ENCODE measurements at places on chromosomes 11 and 22.

DNA sequence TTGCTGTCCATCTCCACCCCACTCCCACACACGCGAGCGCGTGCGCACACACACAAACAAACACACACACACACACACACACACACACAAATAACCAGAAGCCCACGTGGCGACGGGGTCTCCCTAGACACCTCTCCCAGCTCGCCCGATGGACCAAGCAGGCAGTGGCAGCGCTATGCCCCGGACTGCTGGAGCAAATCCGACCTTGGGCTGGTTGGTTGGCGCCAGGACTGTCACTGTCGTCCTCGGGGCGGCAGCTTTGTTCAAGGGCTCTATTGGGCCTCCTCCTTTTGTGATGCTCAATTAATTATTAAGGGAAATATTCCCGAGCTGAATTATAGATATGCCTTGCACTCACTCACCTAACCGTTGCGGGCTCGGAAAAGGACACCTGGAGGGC, 1.7 kb upstream of the KCNA4 start:
- H3K36me3 ChIP-seq: no peaks in the 10 kb centered on the region
- DNase-seq: no peak
- no peak overlapping the region for H3K4me3 ChIP-seq
- H3K4me1 ChIP-seq: no peaks in the 10 kb centered on the region

DNA sequence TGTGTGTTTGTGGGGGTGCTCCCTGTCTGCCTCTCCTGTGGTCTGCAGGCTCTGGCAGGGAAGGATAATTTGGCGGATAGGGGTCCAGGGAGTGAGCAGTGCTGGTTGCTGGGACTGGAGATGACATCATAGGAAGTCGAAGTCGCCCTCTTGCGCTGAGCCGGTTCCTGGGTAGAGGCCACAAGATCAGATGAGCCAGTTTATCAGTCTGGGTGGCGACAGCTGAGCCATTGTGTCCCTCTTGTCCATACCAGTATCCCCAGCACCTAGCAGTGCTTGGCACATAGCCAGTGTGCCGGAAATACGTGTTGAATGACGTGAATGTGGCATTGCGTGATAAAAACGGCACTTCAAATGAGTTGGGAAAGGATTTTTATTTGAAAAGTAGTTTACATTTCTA, 9.8 kb downstream of the APOL5 start:
- peaks cover 8% of the 10 kb centered on the region for H3K27me3 ChIP-seq
- peaks cover 6% of the 10 kb centered on the region for H3K4me1 ChIP-seq
- H3K27ac ChIP-seq: no peak overlapping the region
- DNase-seq: no peak
- H3K4me3 ChIP-seq: no peak overlapping the region

- H3K27ac ChIP-seq: peak overlapping the region; percentile 83
- H3K36me3 ChIP-seq: peaks cover 54% of the 10 kb centered on the region
- peaks cover 23% of the 10 kb centered on the region for H3K27me3 ChIP-seq
Measured at GRCh38 chr22:36358533-36359469, 29.0 kb downstream of the MYH9 start.

DNA sequence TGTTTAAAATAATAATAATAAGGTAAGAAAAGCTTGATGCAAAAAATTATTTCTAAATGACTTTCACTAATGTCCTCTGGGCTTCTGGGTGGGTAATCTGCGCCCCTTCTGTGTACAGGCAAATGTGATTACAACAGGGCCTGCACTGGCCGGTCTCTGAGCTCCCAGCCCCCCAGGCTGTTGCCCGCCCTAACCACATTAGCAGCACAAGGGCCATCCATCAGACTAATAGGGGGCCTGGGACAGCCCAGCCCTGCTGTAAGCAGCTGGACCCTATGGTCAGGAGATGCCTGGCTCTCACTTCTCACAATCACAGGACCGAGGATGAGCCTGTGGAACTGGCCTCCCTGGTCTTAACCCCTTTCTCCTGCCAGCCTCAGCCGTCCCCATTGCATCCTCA, 388.4 kb downstream of the BUD13 start:
- H3K27me3 ChIP-seq: peaks cover 1% of the 10 kb centered on the region
- no peak overlapping the region for H3K27ac ChIP-seq
- DNase-seq: no peak
- H3K4me3 ChIP-seq: no peak overlapping the region

- no peaks in the 10 kb centered on the region for H3K36me3 ChIP-seq
- H3K4me3 ChIP-seq: no peak overlapping the region
- H3K27ac ChIP-seq: no peak overlapping the region
- no peak for DNase-seq
- peaks cover 36% of the 10 kb centered on the region for H3K27me3 ChIP-seq
- peaks cover 15% of the 10 kb centered on the region for H3K4me1 ChIP-seq
Measured at GRCh38 chr22:36561291-36561811, 32.4 kb upstream of the EIF3D start.

- peaks cover 1% of the 10 kb centered on the region for H3K27me3 ChIP-seq
- H3K36me3 ChIP-seq: peaks cover 24% of the 10 kb centered on the region
Measured at GRCh38 chr11:35802221-35802620, 139.6 kb downstream of the TRIM44 start.

- DNase-seq: no peak
- no peak overlapping the region for H3K4me3 ChIP-seq
- H3K36me3 ChIP-seq: peaks cover 13% of the 10 kb centered on the region
- H3K27me3 ChIP-seq: no peaks in the 10 kb centered on the region
Measured at GRCh38 chr22:46806794-46807193, 44.3 kb downstream of the TBC1D22A start.

GRCh38 chr22:37228106-37229011, 15.7 kb downstream of the RAC2 start:
- H3K4me1 ChIP-seq: peaks cover 37% of the 10 kb centered on the region
- H3K4me3 ChIP-seq: peak overlapping the region; percentile 16
- DNase-seq: no peak
- no peaks in the 10 kb centered on the region for H3K36me3 ChIP-seq
- no peaks in the 10 kb centered on the region for H3K27me3 ChIP-seq

DNA sequence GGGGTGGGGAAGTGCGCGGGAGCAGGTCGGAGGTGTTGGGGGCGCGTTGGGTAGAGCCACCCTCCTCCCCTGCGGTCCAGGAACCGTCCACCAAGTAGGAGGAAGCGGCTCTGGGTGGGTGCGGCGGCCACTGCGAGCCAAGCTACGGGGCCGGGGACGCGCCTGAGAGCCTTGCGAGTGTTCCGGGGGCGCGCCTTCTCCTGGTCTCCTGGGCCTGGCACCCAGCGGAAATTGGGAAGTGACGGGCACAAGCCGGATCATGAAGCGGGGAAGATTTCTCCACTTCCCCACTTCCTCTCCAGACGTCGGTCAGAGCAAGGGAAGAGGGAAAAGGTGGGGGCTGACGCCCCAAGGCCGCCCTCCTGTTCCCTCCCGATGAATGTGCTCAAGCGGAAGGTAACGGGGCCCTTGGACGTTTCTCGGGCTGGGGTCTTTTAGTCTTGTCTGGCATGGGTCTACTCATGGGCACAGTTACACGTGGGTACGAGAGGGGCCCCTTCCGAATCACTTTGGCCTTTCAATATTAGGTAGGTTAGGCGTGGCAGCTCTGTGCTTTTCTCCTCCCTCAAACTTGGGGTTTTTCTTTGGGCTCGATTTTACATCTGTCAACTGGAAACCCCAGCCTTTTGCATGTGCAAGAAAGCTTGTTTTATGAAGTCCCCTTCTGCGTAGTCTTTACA, 865 bp downstream of the RBM14 start:
- peak overlapping the region; percentile 97 for H3K27ac ChIP-seq
- peaks cover 52% of the 10 kb centered on the region for H3K4me1 ChIP-seq
- H3K36me3 ChIP-seq: peaks cover 27% of the 10 kb centered on the region
- peak overlapping the region; percentile 95 for H3K4me3 ChIP-seq

DNA sequence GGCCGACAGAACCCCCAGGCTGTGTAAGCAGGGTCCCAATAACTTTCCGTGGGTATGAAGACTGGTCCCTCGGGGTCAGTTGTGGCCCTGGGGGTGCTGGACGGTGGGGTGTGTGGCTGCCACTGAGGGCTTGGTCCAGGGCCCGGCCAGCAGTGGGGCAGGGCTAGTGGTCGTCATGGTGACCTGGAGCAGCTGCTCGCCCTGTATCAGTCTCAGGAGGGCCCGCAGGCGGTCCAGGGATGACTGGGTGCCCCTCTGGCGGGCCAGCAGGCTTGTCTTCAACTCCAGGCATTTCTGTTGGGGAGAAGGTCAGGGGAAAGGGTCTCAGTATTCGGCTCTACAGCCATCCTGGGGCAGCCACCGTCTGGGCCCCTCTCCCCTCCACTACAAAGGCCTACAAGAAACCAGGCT, 126.8 kb downstream of the PHF21B start:
- H3K36me3 ChIP-seq: no peaks in the 10 kb centered on the region
- no peak for DNase-seq
- no peak overlapping the region for H3K27ac ChIP-seq
- no peaks in the 10 kb centered on the region for H3K4me1 ChIP-seq

- no peaks in the 10 kb centered on the region for H3K4me1 ChIP-seq
- H3K27me3 ChIP-seq: peaks cover 2% of the 10 kb centered on the region
- DNase-seq: no peak
- no peak overlapping the region for H3K27ac ChIP-seq
- peaks cover 11% of the 10 kb centered on the region for H3K36me3 ChIP-seq
- H3K4me3 ChIP-seq: no peak overlapping the region
Measured at GRCh38 chr11:47136327-47136726, 40.4 kb downstream of the ARFGAP2 start.

- no peak for DNase-seq
- no peaks in the 10 kb centered on the region for H3K27me3 ChIP-seq
- peaks cover 1% of the 10 kb centered on the region for H3K4me1 ChIP-seq
- no peak overlapping the region for H3K27ac ChIP-seq
- H3K4me3 ChIP-seq: no peak overlapping the region
- peaks cover 18% of the 10 kb centered on the region for H3K36me3 ChIP-seq
Measured at GRCh38 chr11:78759071-78759470, 184.4 kb upstream of the NARS2 start.

DNA sequence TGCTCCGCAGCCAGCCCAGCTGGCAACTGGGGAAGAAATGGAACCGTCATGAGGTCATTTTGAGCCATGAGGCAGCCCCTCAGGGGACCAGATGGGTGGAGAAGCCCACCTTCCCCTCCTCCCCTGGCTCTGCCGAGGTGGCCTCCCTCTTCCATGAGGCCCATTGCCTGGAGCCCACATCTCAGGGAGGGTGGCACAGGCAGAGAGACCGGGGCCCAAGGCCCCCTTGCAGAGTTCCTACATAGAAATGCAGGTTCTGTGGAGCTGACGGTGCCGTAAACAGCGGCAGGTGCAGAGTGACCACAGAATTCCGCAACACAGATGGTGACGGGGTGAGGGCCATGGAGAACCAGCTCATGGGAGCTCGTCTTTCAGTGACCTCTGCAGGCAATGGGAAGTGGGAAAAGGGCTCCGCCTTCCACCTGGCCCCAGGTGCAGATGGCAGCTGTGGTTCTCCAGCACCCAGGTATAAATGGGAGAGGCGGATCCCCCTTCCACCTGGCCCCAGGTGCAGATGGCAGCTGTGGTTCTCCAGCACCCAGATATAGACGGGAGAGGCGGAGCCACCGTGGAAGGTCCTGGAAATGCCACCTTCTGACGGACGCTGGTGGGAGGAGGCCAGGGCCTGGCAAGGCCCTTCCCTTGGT, 765.4 kb downstream of the BRD1 start:
- H3K27ac ChIP-seq: no peak overlapping the region
- no peak overlapping the region for H3K4me3 ChIP-seq
- H3K27me3 ChIP-seq: no peaks in the 10 kb centered on the region
- no peaks in the 10 kb centered on the region for H3K4me1 ChIP-seq
- DNase-seq: no peak
- H3K36me3 ChIP-seq: peaks cover 6% of the 10 kb centered on the region

DNA sequence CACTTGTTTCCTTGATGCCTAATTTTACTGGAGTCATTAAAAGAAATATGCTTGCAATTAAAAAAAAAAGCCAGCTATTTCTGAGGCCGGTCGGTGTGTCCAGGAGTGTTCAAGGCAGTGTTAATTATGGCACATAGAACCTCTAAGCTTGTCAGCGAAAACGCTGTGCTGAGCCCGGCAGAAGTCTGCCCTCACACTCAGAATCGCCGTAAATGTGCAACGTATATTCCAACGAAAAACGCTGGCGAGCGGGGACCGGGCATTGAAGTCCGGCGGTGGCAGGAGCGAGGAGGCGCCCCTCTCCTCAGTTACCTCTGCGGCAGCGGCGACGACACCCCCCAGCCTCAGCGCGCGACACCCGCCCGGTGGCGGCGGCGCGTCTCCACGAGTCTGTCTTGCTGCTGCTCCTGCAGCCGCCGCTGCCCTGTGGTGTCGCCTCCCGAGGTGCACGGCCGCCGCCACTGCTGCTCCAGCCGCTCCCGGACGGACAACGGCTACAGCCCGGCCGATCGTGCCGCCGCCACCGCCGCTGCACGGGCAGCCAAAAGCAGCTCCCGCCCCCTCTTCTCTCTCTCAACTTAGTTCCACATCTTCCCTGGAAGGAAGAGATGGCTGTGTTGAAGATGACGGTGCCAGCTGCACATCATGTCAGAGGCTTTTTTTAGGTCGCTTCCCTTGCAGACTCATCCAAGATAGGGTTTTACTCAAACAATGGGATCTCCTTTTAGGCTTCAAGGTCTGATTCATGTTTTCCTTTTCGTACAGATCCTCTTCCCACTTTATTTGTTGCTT, 56.0 kb downstream of the JAM3 start:
- H3K4me3 ChIP-seq: peak overlapping the region; percentile 86
- DNase-seq: peak; percentile 4
- H3K4me1 ChIP-seq: peaks cover 61% of the 10 kb centered on the region
- peak overlapping the region; percentile 79 for H3K27ac ChIP-seq
- no peaks in the 10 kb centered on the region for H3K36me3 ChIP-seq
- H3K27me3 ChIP-seq: no peaks in the 10 kb centered on the region

DNA sequence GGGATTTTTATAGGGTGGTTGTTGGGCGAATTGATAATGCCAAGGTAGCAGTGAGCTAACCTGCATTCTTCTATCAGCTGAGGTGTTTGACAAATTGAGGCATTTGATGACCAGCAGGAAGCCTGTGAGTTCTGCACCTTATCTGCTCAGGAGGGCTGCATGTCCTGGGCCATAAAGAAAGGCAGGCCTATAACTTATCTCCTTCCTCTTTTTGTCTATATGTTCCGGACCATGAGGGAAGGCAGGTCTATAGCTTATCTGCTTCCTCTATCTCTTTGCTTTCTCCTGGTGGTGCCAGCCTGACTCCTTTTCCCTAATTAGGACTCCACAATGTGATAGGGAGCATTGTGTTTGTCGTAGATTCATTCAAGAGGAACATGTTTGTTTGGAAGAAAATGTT, 8.6 kb upstream of the JAM3 start:
- no peaks in the 10 kb centered on the region for H3K36me3 ChIP-seq
- H3K27ac ChIP-seq: no peak overlapping the region
- DNase-seq: no peak
- H3K4me3 ChIP-seq: no peak overlapping the region
- peaks cover 43% of the 10 kb centered on the region for H3K27me3 ChIP-seq

- peaks cover 22% of the 10 kb centered on the region for H3K4me1 ChIP-seq
- no peak overlapping the region for H3K27ac ChIP-seq
- DNase-seq: no peak
- H3K27me3 ChIP-seq: peaks cover 10% of the 10 kb centered on the region
Measured at GRCh38 chr11:117818041-117818873, 6.3 kb downstream of the FXYD2 start.

DNA sequence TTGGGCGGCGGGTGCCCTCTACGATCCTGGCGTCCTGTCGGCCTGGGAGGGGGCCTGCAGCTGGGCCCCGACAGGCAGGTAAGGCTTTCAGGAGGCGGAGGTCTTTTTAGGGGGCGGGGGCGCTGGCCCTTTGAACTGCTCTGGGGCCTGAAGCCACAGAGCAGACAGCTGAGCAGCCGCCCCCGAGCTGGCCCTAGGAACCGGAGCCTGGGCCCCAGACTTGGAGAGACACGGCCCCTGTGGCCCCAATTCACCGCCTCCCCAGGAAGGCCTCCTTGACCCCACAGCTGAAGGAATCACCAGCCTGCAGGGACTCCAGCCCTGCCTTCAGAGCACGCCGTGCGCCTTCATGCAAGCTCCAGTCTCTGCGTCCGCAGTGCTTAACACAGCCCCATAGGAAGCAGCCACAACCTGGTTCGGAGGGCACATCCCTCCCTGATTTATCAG, 618 bp upstream of the CERK start:
- peak overlapping the region; percentile 71 for H3K27ac ChIP-seq
- no peaks in the 10 kb centered on the region for H3K36me3 ChIP-seq
- peak overlapping the region; percentile 88 for H3K4me3 ChIP-seq
- H3K27me3 ChIP-seq: 0 out of 2 replicates have a peak, but pooled peaks cover 1% of the 10 kb centered on the region
- peak; percentile 41 for DNase-seq

Measured in HFFc6 (cell line).